ENCODE measurements at places on chromosomes 4 and X. TPM values are rescaled to one million over a fixed set of nuclear protein-coding genes. Genes with fewer than 3 reads are reported as not detected.

The LPAR4 gene
- total RNA-seq, result 1.5 TPM

The GPRASP1 gene
- total RNA-seq, result 4.2 TPM

The CNGA2 gene
- total RNA-seq, result 0.11 TPM

The TEX11 gene
- not detected for total RNA-seq

The USP17L15 gene
- 0.49 TPM for total RNA-seq

The PCSK1N gene
- 2.0 TPM for total RNA-seq

The PAK3 gene
- 46.4 TPM for total RNA-seq

The CENPE gene
- total RNA-seq, result 2.6 TPM

The MAOA gene
- 2.1 TPM for total RNA-seq

The GDPD2 gene
- total RNA-seq, result 33.0 TPM

The CT45A2 gene
- not detected for total RNA-seq

The SPANXD gene
- not detected for total RNA-seq

The CDS1 gene
- total RNA-seq, result 0.59 TPM

The NAA11 gene
- 0.28 TPM for total RNA-seq

The COMMD8 gene
- total RNA-seq, result 14.1 TPM

The SYTL4 gene
- total RNA-seq, result 20.7 TPM

The ARHGAP4 gene
- not detected for total RNA-seq

The ADGRG4 gene
- total RNA-seq, result 0.05 TPM

The EGFL6 gene
- total RNA-seq, result 3.9 TPM

The SHROOM3 gene
- total RNA-seq, result 1.0 TPM

The RAB41 gene
- 0.46 TPM for total RNA-seq

The BGN gene
- 2.4 TPM for total RNA-seq

The GNRHR gene
- total RNA-seq, result 1.7 TPM

The KLB gene
- 0.60 TPM for total RNA-seq

The F11 gene
- total RNA-seq, result 0.22 TPM

The LGI2 gene
- 10.9 TPM for total RNA-seq

The SMIM31 gene
- total RNA-seq, result not detected

The NAP1L3 gene
- 4.0 TPM for total RNA-seq

The CXorf49 gene
- 0.19 TPM for total RNA-seq

The VCX gene
- total RNA-seq, result 0.62 TPM

The POF1B gene
- 0.19 TPM for total RNA-seq

The SHROOM4 gene
- total RNA-seq, result 1.7 TPM

The FOXO4 gene
- total RNA-seq, result 3.4 TPM

The SYAP1 gene
- 18.8 TPM for total RNA-seq

The NSG1 gene
- 53.5 TPM for total RNA-seq

The PGM2 gene
- total RNA-seq, result 10.3 TPM

The PORCN gene
- total RNA-seq, result 16.1 TPM

Data from motor neuron (in vitro differentiated cells).